ENCODE measurements at places on chromosomes 6 and 20.

DNA sequence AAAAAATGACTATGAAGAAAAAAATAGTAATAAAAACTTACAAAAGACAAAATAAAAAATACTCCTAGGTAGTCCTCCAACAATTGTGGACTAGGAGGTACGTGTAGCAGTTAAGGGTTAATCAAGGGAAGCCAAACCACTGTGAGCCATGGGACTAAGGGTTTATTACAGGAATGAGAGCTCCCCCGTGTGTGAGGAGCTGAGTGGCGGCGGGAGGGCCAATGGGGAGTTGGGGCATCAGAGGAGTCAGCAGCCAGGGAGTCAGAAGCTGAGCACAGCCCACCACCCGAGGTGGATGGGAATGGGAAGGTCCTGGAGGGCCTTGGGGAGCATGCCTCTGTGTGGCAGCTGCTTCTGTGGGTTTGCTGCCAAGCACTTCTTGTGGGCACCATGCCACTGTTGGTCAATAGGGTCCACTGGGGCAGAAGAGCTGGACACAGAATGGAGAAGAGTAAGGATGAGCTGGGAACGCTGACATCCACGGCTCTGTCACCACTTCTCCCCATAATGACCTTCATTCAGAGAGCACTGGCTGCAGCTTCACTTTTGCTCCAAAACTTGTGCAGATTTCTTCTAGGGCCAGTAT is 373.3 kb downstream of the CDKAL1 start:
- DNase-seq, result no peak

DNA sequence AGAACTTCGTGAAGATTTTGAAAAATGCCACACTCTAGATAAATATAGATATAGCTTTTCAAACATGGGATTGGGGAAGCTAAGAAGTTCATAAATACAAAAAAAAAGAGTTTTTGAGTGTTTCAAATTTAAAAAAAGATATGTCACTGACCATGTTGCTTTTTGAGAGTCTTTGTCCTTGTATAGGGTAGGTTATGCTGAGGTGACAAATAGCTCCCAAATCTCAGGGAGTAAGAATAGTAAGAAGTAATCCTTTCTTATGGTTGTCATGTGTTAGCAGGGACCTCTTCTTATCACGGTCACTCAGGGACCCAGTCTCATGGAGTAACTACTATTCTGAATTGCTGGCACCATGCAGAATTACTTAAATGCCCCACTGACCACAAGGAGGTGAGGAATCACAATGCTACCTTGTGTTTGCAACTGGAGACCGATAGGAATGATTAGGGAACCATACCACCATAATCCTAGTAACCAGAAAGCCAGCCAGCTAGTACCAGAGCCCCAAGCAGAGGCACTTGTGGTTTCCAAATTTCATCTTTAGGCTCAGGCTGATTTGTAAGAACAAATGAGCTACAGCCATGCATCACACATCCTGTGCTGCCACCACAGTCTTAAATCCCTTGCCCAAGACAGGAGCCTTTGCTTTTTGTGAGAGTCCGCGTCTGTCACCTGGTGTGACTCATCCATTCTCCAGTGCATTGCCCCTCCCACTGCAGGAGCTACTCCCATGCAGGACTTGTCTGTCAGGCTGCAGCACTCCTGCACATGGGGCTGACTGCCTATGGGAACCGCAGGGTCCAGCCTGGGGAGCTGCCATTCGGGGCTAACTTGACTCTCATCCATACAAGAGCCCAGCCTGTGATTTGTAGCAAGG is 42.4 kb upstream of the ADGRF4 start:
- no peak for DNase-seq

- DNase-seq, result peak; percentile 74
These were observed 24.6 kb downstream of the DSTN start for GRCh38 chr20:17594443-17594842.

GRCh38 chr6:44035621-44036020 is 91.6 kb downstream of the MRPL14 start:
- no peak for DNase-seq

GRCh38 chr6:127247114-127248096 is 19.3 kb upstream of the RNF146 start:
- peak; percentile 46 for DNase-seq

DNA sequence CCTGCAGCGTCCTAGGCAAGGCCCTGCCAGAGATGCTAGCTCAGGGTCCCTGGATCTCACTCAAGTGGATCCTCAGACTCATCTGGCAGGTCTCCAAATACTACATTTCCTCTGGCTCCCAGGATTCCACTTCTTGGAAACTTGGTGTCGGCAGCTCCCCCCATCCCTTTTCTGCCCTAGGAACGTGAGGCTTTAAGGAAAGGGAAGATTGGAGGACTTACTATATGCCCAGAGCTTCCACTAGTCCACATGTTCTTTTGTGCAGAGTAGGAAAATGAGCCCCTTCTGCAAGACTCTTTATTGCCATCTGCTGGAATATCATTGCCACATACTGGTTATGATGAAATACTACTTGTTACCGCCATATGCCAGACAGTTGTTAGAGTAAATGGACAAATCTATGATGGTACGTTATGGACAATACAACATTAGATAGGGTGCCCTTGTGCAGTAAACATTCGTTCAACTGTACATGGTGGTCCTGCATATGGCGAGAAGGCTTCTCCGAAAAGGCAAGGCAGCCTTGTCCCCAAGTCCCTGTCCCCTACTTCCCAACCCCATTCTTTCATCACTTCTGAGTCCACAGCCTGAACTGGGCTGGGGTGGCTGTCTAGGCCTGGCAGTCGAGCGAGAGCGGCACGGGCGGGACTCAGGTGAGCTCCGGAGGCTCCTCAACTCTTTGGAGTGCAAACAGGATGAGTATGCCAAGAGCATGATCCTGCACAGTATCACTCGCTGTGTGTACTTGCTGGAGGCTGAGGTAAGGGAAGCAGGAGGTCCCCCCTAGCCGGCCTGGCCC is 780 bp downstream of the ARMC12 start:
- DNase-seq, result peak; percentile 74

- DNase-seq, result no peak
These were observed 52.4 kb downstream of the SYNJ2 start for GRCh38 chr6:158033751-158034702.

DNA sequence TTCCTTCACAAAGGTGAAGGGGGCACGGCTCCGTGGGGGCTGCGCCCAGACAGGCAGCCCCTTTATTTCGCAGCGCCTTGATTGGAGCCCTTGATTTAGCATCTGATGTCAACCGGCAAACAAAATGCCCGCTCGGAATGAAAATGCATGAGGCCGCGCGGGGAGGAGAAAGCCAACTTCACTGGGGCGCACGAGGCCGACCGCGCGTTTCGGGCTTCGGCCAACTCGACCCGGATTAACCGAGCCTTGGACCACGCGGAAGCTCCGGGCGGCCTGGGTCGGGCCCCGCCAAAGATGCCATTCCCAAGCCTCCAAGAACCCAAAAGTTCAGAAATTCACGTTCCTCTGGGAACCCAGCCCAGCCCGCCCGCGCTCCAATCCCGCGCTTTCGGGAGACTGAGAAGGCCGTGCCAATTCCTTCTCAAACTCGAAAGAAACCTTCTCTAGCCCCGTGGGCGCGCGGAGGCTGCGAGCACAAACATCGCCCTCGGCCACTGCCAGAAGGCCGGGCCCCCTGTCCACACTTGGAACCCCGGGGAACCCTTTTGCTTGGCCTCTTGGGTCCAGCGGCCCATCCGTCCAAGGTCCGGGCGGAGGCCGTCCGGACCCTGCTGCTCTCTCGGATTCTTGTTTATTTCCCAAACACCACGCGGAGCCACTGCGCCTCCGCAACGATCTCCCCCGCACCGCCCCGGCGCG is 879 bp upstream of the INSM1 start:
- no peak for DNase-seq

GRCh38 chr6:86511962-86512361 is 425.4 kb upstream of the HTR1E start:
- DNase-seq, result no peak

DNA sequence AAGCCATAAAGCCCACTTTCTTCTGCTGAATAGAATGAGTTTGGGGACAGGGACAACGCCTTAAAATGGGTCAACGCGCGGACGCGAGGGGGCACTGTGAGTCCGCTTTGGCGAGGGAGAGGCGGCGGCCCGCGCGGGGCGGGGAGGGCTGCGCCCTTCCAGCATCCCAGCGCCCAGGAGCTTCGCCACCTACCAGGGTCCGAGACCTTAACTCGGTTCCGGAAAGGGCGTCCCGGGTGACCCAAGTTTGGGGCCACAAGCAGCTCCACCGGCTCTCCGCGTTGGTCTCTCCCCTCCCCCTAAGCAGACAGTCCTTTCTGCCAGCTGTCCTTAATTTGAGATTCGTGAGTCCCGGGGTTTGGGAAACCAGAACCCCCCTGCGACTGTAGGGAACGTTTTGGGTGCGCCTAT is 1.8 kb upstream of the SAMD5 start:
- peak; percentile 72 for DNase-seq

DNA sequence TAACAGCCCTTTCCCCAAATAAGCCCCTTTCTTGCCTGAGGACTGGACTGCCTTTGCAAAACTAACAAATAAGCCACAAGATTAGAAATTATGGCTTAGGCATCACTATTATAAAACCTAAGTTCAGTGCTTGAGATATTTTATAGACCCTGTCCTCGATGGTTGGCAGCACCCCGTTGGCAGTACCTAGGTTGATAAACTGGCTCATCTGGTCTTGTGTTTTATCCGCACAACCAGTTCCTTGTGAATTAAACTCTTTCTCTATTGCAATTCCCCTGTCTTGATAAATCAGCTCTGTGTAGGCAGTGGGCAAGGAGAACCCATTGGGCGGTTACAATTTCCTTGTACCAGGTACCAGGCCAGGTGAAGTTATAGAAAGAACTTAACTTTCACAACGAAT is 6.6 kb downstream of the LRP11 start:
- DNase-seq, result no peak

GRCh38 chr20:4101271-4101670 is 85.9 kb upstream of the RNF24 start:
- DNase-seq, result no peak

- DNase-seq, result no peak
These were observed 140.2 kb upstream of the MMS22L start for GRCh38 chr6:97423190-97423589.

DNA sequence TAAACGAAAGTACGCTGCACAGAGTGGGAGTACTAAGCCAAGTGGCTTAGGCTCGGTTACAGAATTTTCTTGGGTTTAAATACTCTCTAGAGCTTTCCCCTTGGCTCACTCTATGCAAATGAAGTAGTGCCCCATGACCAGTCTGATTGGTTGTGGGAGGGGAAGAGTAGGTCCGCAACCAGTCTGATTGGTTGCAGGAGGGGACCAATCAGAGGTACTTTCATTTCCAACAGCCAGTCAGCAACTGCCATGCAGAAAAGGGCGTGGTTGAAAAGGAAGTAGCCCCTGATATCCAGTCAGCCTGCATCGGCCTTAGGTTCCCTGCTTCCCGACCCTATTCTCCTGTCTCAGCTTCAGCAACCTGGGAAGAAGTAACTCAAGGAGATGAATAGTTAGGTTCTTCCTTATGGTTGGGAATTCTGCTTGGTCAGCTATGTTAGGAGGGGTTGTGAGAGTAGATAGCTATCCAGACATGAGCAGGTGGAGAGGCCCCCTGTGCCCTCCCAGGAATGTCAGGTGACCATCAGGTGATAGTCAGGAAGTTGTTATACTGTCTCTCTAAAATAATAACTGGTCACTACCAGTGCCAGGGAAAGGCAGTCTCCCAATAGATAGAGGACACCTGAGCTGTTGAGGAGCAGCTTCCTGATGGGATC is 57.4 kb downstream of the FARS2 start:
- DNase-seq, result no peak

- no peak for DNase-seq
These were observed 1515.9 kb upstream of the DEFB115 start for GRCh38 chr20:29741594-29741893.

DNA sequence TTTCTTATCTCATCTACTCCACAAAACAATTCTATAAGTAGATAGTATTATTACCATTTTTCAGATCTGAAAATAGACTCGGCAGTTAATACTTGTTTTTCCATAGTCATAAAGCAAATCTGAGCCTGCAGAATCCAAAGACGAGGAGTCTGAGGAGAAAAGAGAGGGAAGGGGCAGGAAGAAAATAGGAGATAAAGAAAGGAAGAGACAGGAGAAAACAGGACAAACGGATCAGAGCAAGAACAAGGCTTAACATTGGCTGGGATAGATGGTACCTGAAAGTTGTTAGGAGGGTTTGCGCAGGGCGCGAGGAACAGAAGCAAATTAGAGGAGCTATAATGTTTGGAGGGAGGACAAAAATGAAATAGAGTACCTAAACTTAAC is 639 bp upstream of the PPIL1 start:
- no peak for DNase-seq

DNA sequence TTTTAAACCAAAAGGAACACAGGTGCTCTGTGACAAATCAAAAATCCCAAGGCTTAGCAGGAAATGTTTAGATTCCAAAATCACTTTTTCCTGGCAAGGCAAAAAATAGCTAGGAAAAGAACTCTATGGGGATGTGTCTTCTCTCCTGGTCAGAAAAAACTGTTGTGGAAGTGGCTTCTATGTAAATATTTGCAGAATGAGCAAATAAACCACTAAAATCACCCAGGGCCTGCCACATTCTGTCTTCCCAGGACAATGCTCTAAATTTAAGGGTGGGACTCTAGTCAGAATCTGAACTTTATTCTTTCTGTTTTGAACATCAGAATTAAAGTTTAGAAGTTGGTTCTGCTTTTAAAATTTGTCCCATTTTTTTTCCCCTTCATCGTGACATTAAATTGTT is 29.3 kb downstream of the GCM1 start:
- DNase-seq, result peak; percentile 21

GRCh38 chr6:3707024-3707423 is 44.5 kb downstream of the PXDC1 start:
- DNase-seq, result no peak

DNA sequence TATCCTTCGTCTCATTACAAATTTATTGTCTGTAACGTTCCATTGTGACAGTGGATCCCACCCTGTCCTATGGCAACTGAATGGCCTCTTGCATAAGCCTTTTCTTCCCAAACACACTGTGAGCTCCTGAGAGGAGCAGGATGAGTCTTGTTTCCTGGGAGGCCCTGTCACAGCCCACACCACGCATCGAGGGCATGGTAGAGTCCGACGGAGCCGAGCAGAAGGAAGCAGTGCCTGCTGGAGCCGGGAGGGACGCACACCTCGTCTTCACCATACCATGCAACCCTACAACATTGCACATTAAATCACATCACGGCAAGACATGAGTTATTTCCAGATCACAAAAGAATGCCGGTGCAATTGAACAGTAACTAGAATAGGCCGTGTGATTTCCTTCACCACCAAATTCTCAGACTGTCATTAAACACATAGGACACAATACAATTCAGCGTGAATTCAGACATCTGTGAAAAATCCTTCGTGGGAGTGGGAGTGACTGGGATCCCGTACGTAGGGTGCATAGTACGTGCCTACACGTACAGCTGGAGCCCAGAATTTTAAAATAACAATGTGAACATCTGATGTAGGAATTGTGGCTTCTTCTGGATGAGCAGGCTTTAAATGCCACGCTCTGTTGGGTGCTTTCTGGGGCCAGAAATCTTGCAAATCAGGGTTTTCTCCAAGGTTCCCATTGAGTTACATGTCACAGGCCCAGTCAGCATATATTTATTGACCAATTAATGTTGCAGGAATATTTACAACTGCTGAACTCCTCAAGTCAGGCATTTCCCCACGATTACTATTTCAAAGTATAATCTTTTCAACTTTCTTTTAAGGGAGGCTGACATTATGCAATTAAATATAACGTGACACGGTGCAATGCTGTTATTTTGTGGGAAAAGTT is 201.8 kb downstream of the TTLL2 start:
- DNase-seq, result no peak
